ENCODE measurements at places on chromosomes 16 and 17. TPM values are rescaled to one million over a fixed set of nuclear protein-coding genes. Genes with fewer than 3 reads are reported as not detected.

DNA sequence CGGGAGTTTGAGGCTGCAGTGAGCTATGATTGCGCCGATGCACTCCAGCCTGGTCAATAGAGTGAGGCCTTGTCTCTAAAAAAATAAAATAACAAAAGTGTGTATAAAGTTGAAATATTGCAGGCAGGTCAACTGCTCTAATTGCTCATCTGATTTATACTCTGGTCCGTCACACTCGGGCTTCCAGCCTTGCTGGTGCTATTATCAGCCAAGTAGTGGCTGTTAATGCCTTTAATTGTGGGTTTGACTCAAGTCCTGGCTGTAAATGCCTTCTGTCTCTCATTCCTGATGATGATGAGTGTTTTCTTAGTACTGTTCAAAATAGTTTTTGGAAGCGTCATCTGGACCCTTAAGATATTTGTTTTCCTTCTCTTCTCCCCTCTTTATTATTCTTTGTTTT lies 18.4 kb downstream of the SYT17 start:
- no peak overlapping the region for H3K4me3 ChIP-seq
- H3K4me1 ChIP-seq: no peaks in the 10 kb centered on the region
- peaks cover 6% of the 10 kb centered on the region for H3K27me3 ChIP-seq
- no peak for DNase-seq

The MAPT gene
- 0.69 TPM for total RNA-seq

- peaks cover 44% of the 10 kb centered on the region for H3K4me1 ChIP-seq
- H3K36me3 ChIP-seq: peaks cover 16% of the 10 kb centered on the region
- no peaks in the 10 kb centered on the region for H3K27me3 ChIP-seq
- no peak for DNase-seq
These were observed 12.9 kb downstream of the BANP start for GRCh38 chr16:87964049-87964659.

The ESRP2 gene
- 0.36 TPM for total RNA-seq

- no peak for DNase-seq
- H3K4me1 ChIP-seq: peaks cover 2% of the 10 kb centered on the region
- H3K36me3 ChIP-seq: no peaks in the 10 kb centered on the region
- peaks cover 4% of the 10 kb centered on the region for H3K27me3 ChIP-seq
These were observed 458.7 kb upstream of the ZFHX3 start for GRCh38 chr16:73506568-73507056.

DNA sequence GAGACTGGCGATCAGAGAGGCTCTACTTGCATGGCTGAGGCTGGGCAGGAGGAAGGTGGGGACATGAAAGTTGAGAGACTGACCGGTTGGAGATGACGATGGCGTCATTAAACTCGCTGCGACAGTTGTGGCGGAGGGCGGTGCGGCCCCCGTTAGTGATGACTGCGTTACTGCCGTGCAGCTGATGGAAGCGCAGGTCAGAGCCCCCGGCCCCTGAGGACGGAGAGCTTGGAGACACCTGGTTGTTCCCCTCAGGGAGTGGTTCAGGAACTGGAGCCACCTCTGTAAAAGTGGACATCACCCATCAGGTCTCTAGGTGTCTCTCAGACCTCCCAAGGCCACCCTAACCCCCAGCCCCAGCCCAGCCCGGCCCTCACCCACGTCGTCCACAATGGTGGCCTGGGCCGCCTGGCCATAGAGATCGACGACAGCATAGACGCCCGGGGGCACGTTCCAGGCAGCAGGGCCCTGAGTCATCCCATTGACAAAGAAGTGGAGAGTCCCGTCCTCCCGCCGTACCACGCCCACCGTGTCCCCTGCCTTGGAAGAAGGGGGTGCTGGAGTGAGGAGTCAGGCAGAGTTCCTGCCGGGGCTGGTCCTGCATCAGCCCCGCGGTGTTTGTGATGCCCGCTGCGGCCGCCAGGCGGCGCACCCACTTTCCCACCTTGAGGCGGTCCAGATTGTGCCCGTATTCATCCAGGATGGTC lies 5.3 kb downstream of the NEURL4 start:
- DNase-seq: peak; percentile 69
- H3K4me1 ChIP-seq: peaks cover 17% of the 10 kb centered on the region
- no peaks in the 10 kb centered on the region for H3K27me3 ChIP-seq
- no peak overlapping the region for H3K4me3 ChIP-seq

- H3K36me3 ChIP-seq: peaks cover 43% of the 10 kb centered on the region
- no peaks in the 10 kb centered on the region for H3K27me3 ChIP-seq
- H3K4me3 ChIP-seq: peak overlapping the region; percentile 74
- DNase-seq: peak; percentile 57
- H3K4me1 ChIP-seq: peaks cover 95% of the 10 kb centered on the region
These were observed 7.4 kb downstream of the LASP1 start for GRCh38 chr17:38877130-38877851.

DNA sequence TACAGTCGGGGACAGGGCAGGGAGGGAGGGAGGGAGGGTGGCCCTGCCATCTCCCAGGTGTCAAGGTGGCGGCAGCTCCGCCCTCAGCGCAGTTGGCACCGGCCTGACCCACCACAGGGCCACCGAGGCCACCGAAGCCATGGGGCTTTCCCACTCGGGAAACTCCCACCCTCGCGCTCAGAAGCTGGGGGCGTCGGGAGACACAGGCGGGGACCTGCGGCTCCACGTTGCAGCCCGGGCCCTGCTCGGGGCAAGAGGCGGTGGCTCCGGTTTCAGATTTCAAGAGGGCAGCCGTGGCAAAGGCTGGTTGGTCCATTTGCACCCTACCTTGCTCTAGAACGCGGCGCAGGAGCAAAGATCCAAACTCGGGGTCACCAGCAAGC lies 544 bp downstream of the CYB561 start:
- H3K4me3 ChIP-seq: peak overlapping the region; percentile 84
- peak overlapping the region; percentile 76 for H3K27ac ChIP-seq
- H3K4me1 ChIP-seq: peaks cover 33% of the 10 kb centered on the region
- no peaks in the 10 kb centered on the region for H3K27me3 ChIP-seq

DNA sequence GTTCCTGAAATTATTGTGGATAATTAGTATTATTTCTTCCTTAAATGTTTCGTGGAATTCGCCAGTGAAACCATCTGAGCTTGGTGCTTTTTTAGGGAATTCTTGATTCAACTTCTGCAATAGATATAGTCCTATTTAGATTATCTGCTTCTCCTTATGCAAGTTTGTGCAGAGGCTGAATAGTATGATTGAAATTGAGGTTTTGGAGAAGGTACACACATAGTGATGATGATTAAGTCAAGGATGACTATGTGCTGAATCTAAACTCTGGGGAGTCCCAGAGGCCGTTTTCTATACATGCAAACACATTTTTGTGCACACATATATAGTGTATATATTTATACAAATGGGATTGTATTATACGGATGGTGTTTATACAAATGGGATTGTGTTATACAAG lies 5.2 kb upstream of the MYH4 start:
- H3K36me3 ChIP-seq: no peaks in the 10 kb centered on the region
- DNase-seq: no peak
- no peaks in the 10 kb centered on the region for H3K27me3 ChIP-seq
- H3K4me3 ChIP-seq: no peak overlapping the region

- no peaks in the 10 kb centered on the region for H3K27me3 ChIP-seq
- DNase-seq: no peak
- peaks cover 86% of the 10 kb centered on the region for H3K36me3 ChIP-seq
- no peak overlapping the region for H3K27ac ChIP-seq
- peaks cover 11% of the 10 kb centered on the region for H3K4me1 ChIP-seq
These were observed 117.4 kb downstream of the HIC1 start for GRCh38 chr17:2172077-2172851.

DNA sequence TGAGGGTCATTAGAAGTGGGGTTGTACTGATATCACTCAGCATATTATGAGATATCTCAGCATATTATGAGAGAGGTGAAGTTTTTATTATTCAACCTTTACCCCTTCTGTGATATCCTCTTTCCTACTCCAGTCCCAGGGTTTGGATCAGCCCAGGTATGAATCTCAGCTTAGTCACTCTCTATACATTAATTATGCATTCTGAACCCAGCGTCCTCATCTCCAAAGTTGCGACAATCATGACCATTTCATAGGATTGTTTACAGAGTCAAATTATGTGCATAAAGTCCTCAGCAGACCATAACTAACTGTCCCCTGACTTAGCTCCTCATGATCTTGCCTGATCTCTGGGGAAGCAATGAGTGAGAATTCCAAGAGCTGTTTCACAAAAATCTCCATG lies 20.5 kb upstream of the BLMH start:
- H3K36me3 ChIP-seq: no peaks in the 10 kb centered on the region
- H3K27ac ChIP-seq: no peak overlapping the region
- no peak for DNase-seq
- H3K27me3 ChIP-seq: peaks cover 4% of the 10 kb centered on the region
- no peaks in the 10 kb centered on the region for H3K4me1 ChIP-seq
- no peak overlapping the region for H3K4me3 ChIP-seq

DNA sequence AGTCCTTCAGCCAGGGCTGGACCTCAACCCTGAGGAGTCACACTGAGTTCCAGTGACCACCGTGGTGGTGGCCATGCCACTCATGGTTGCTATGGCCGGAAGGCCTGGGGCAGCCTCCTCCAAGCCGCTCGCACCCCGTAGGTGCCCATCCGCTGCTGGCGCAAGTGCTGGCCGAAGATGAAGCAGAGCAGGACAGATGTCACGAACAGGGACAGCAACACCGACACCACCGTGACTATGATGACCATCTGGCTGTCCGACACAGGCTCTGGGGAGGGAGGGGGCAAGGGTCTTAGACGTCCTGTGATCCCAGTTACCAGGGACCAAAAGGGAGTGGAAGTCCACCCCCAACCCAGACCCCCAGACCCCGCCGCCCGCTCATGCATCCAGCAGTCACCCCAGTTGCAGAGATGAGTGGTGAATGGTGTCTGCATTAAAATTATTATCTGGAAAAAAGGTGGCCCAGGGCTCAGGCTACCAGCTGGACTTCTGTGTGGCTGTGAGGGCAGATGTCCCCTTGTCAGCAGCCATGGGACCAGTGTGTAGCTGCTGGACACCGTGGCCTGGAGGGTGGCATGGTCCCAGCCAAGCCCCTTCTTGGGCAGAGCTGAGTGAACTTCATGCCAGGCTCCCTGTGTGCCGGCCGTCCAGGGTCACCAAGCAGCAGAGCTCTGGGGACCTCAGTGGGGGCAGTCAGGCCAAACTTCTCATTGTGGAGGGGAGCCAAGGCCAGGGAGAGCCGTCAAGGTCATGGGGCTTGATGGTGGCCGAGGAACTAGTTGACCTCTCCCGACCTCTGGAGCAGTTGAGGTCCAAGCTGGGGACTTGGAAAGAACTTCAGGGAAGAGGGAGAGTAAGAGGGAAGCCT lies 4.7 kb downstream of the PRR29 start:
- peak overlapping the region; percentile 37 for H3K27ac ChIP-seq
- H3K27me3 ChIP-seq: no peaks in the 10 kb centered on the region
- no peaks in the 10 kb centered on the region for H3K36me3 ChIP-seq
- no peak overlapping the region for H3K4me3 ChIP-seq
- no peak for DNase-seq

DNA sequence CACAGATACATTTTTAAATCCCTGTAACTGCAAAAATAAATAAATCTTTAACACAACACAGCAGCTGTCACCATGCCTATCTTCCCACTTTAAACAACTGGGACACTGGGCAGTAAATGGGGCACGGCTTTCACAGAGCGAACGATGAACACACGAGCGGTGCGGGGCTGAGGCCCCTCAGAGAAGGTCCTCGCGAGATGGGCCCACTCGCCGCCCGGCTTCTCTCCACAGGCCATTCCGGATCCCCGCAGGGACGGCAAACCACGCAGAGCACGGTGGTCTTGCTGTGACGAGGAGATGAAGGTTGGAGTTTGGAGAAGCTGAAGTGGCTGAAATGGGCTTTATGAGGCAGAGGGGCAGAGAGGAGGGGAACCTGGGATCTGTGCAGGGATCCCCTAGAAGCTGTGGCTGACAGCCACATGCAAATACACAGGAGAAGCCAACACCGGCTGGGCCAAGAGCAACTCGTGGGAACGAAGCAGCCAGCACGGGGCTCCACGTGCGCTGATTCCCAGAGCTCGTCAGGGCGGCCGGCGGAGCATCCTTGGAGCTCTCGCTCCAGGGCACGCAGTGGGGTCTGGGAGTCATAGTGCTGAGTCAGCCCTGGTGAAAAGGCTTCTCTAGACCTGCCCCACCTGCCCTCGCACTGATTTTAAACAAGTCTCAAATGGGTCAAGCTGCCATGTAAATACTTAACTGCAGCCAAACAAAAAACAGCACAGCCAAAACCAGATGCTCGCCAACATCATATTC lies 31.7 kb downstream of the CCDC57 start:
- DNase-seq: no peak
- no peaks in the 10 kb centered on the region for H3K27me3 ChIP-seq
- no peak overlapping the region for H3K4me3 ChIP-seq
- no peak overlapping the region for H3K27ac ChIP-seq

GRCh38 chr17:51657224-51657623 lies 396.9 kb downstream of the UTP18 start:
- DNase-seq: no peak
- no peaks in the 10 kb centered on the region for H3K36me3 ChIP-seq
- H3K4me3 ChIP-seq: no peak overlapping the region
- no peaks in the 10 kb centered on the region for H3K4me1 ChIP-seq
- H3K27me3 ChIP-seq: peaks cover 8% of the 10 kb centered on the region
- H3K27ac ChIP-seq: no peak overlapping the region

DNA sequence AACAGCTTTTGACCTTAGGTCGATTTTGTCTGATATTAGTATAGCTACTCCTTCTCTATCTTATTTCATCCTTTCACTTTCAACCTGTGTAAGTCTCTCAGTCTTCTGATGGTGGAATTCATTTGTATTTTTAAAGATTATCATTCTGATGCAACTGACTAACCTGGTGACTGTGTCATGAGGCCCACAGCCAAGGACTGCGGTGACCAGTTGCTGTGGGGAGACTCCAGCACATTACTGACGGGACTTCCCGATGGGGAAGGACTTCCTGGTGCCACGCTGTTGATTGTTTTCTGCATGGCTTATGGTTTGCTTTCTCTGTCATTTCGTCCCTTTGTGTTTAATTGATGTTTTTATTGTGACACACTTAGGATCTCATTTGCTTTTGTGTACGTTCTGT lies 34.2 kb downstream of the RMI2 start:
- DNase-seq: no peak
- no peaks in the 10 kb centered on the region for H3K27me3 ChIP-seq
- H3K4me1 ChIP-seq: peaks cover 1% of the 10 kb centered on the region
- H3K4me3 ChIP-seq: peak overlapping the region; percentile 54
- peaks cover 7% of the 10 kb centered on the region for H3K36me3 ChIP-seq
- no peak overlapping the region for H3K27ac ChIP-seq

DNA sequence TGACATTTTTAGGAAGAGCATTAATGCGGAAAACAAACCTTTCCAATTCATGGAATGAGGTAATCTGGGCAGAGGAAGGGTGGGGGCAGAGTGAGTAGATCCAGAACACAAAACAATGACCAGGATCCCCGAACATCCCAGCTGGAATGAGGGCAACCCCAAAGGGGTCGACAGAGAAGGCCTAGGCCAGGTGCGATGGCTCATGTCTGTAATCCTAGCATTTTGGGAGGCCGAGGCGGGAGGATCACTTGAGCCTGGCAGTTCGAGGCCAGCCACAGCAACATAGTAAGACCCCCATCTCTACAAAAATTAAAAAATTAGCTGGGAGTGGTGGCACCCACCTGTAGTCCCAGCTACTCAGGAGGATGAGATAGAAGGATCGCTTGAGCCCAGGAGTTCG lies 64.7 kb downstream of the ZFHX3 start:
- peaks cover 5% of the 10 kb centered on the region for H3K27me3 ChIP-seq
- no peak for DNase-seq
- no peak overlapping the region for H3K27ac ChIP-seq
- H3K4me3 ChIP-seq: no peak overlapping the region

GRCh38 chr16:57781741-57782606 lies 20.3 kb downstream of the KIFC3 start:
- H3K36me3 ChIP-seq: no peaks in the 10 kb centered on the region
- H3K27me3 ChIP-seq: no peaks in the 10 kb centered on the region

GRCh38 chr17:82113941-82114340 lies 15.9 kb upstream of the FASN start:
- H3K27me3 ChIP-seq: no peaks in the 10 kb centered on the region
- no peak for DNase-seq
- peaks cover 33% of the 10 kb centered on the region for H3K4me1 ChIP-seq
- H3K36me3 ChIP-seq: peaks cover 17% of the 10 kb centered on the region

The SKAP1 gene
- 73.0 TPM for total RNA-seq

Data from naive thymus-derived CD8-positive, alpha-beta T cell (primary cell).